ENCODE measurements at places on chromosomes 5 and 9. TPM values are rescaled to one million over a fixed set of nuclear protein-coding genes. Genes with fewer than 3 reads are reported as not detected.

The NADK2 gene
- 21.1 TPM for total RNA-seq

The NEUROG1 gene
- not detected for total RNA-seq

The SPDL1 gene
- 48.6 TPM for total RNA-seq

The PPP1R2B gene
- not detected for total RNA-seq

The MGAT4B gene
- total RNA-seq = 73.7 TPM

The CDH6 gene
- 232 TPM for total RNA-seq

The C5orf58 gene
- total RNA-seq = not detected

The SCGB3A2 gene
- total RNA-seq = not detected

The HRH2 gene
- total RNA-seq = not detected

The STKLD1 gene
- total RNA-seq = 0.28 TPM

The WDR70 gene
- 33.1 TPM for total RNA-seq

The ACTBL2 gene
- total RNA-seq = 1.7 TPM

GRCh38 chr5:22728610-22729009 is 124.5 kb downstream of the CDH12 start:
- no peak for DNase-seq
- H3K27ac ChIP-seq = no peak overlapping the region
- H3K4me3 ChIP-seq = no peak overlapping the region
- H3K27me3 ChIP-seq = no peaks in the 10 kb centered on the region
- H3K36me3 ChIP-seq = no peaks in the 10 kb centered on the region

DNA sequence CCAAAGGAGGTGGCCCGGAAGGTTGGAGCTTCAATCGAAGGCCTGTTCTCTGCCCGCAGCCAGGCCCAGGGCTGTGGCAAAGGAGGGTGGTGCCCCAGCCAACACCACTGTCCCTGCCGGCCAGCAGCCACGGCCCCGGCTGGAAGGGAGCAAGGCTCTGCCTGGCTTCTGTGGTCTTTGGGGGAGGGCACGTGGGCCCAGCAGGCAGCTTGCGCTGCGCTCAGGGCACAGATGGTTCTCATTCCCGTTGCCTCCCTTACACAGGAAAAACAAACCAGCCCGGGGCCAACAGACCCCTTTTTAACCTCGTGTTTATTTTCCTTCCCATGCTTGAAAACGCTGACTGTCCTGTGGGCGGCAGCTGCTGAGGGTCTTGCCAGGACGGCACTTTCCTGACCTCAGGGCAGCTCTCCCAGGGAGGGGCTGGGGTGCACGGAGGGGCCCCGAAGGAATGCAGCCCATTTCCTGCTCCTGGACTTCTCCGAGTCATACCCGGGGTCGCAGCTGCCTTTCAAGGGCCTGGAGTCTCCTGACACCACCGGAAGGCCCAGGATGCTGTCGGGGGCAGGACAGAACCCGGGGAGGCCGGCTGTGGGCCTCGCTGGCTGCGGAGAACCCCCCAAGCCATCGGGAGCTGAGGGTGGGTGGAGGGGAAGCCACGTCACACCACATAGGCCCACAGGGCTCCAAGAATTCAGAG is 1.1 kb upstream of the GPSM1 start:
- H3K4me3 ChIP-seq = no peak overlapping the region
- DNase-seq = peak; percentile 92
- H3K36me3 ChIP-seq = peaks cover 4% of the 10 kb centered on the region
- H3K4me1 ChIP-seq = peaks cover 33% of the 10 kb centered on the region

DNA sequence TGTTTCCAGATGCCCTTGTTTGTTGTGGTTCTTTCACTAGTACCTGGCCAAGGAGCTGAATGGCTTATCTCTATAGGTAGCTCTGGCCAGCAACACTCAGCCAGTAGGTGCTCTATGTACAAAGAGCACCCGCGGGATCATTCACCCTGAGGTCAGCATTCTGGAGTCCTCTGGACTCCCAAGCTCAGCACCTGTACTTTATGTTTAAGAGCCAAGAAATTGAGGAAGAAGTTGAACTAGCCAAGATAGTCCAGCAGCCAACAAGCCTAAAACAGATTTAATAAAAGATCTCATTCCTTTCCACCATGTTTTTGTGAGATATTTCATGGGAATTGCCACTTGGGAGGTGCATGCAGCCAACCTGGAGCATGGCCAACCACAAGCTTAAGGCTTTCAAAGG is 242.6 kb upstream of the PAPPA start:
- H3K27me3 ChIP-seq = no peaks in the 10 kb centered on the region
- H3K27ac ChIP-seq = no peak overlapping the region
- no peaks in the 10 kb centered on the region for H3K36me3 ChIP-seq

GRCh38 chr9:33167972-33168461 is 881 bp upstream of the B4GALT1 start:
- no peak for DNase-seq
- peaks cover 29% of the 10 kb centered on the region for H3K4me1 ChIP-seq
- no peaks in the 10 kb centered on the region for H3K27me3 ChIP-seq
- H3K36me3 ChIP-seq = no peaks in the 10 kb centered on the region
- peak overlapping the region; percentile 90 for H3K27ac ChIP-seq
- H3K4me3 ChIP-seq = peak overlapping the region; percentile 56

DNA sequence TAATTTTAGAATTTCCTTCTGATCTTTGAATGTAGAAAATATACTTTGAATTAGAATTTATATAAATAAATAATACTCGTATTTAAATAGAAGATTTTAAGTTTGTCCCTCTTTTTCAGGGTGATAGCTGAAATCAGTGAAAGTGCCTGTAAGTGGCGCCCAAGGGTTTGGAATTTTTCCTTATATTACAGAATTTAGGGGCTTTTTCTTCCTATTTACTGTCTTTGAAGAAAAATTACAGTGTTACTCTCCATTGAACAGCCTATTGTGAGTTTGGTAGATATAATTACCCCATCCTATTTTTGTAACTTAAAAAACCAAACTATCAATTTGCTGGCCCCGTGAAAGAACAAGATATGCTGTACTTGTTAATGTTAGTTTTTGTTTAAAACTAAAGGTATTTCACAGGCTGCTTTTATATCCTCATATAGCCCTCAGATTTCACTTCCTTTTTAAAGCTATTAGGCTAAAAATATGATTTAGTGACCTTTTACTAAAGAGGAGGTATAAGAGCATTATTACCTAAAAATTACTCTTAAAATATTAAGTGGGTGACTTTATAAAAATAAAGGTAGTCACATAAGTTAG is 3.2 kb downstream of the MAP3K1 start:
- H3K27ac ChIP-seq = peak overlapping the region; percentile 64
- no peaks in the 10 kb centered on the region for H3K36me3 ChIP-seq
- H3K4me3 ChIP-seq = peak overlapping the region; percentile 17
- peaks cover 10% of the 10 kb centered on the region for H3K4me1 ChIP-seq

GRCh38 chr5:140725799-140726471 is 25.7 kb downstream of the ZMAT2 start:
- peak overlapping the region; percentile 38 for H3K4me3 ChIP-seq
- no peaks in the 10 kb centered on the region for H3K36me3 ChIP-seq
- no peaks in the 10 kb centered on the region for H3K4me1 ChIP-seq
- no peaks in the 10 kb centered on the region for H3K27me3 ChIP-seq
- H3K27ac ChIP-seq = no peak overlapping the region

- no peaks in the 10 kb centered on the region for H3K27me3 ChIP-seq
- H3K4me1 ChIP-seq = peaks cover 27% of the 10 kb centered on the region
- peak; percentile 94 for DNase-seq
- H3K36me3 ChIP-seq = peaks cover 28% of the 10 kb centered on the region
- H3K27ac ChIP-seq = peak overlapping the region; percentile 58
Measured at GRCh38 chr5:95761771-95762651, 30.9 kb downstream of the RHOBTB3 start.

DNA sequence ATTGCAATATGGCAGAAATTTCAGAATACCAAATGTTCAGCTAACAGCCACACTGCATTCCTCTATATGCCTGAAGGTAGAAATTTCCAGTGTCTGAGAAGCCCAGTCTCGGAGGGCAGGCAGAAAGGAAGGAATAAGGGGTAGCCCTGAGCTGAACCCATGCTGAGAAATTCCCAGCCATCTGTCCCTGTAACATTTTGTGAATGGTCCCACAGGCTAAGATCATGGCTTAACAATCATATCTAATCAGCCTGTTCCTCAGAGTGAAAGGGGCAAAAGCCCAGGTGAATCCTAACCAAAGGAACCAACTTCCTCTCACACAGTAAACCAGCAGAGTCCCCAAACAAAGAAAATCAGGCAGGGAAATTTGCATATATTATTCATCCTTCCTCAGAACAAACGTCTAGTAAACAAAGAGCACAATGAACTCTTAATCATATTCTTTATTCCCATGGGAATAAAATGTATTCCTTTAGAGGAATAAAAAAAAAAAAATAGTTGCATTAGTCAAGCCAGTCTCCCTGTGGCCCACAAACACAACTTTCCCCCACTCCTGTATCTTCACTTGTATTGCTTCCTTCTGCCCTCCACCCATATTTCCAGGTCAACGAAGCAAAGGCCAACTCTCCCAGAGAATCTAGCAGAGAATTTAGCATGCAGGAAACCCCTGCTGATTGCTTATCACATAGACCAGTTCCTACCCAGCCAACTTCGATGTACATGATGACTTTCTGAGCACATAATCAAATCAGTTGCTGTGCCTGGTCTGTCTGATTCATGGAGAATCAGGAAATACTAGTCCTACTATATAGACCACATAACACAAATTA is 257.6 kb downstream of the FAM114A2 start:
- H3K27ac ChIP-seq = no peak overlapping the region
- H3K36me3 ChIP-seq = no peaks in the 10 kb centered on the region
- no peak overlapping the region for H3K4me3 ChIP-seq
- DNase-seq = no peak

DNA sequence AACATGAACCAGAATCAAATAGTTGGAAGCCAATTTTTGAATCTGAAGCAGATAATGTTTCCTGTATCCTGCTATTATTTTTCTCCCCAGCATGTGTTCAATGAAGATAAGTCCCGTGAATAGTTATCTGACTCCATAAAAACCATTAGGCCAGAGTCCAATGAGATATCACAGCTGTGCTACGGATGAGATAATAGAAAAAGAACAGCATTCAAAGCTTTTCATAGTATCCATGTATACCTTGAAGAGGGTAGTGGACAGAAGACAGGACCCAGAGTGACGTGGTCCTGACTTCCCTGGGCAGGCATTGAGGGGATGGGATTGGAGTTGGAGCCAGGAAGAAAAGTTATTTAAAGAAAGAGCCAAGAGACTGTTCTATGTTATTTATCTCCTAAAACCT is 50.7 kb upstream of the C6 start:
- no peaks in the 10 kb centered on the region for H3K36me3 ChIP-seq
- peaks cover 2% of the 10 kb centered on the region for H3K4me1 ChIP-seq
- no peak for DNase-seq
- no peaks in the 10 kb centered on the region for H3K27me3 ChIP-seq

- no peak for DNase-seq
- peaks cover 1% of the 10 kb centered on the region for H3K4me1 ChIP-seq
- H3K36me3 ChIP-seq = no peaks in the 10 kb centered on the region
- no peak overlapping the region for H3K27ac ChIP-seq
- H3K27me3 ChIP-seq = no peaks in the 10 kb centered on the region
Measured at GRCh38 chr5:57659886-57660285, 177.3 kb upstream of the ACTBL2 start.

GRCh38 chr5:176319827-176320554 is 41.6 kb downstream of the KIAA1191 start:
- H3K27me3 ChIP-seq = no peaks in the 10 kb centered on the region
- H3K27ac ChIP-seq = no peak overlapping the region
- peak; percentile 6 for DNase-seq
- peaks cover 14% of the 10 kb centered on the region for H3K36me3 ChIP-seq

DNA sequence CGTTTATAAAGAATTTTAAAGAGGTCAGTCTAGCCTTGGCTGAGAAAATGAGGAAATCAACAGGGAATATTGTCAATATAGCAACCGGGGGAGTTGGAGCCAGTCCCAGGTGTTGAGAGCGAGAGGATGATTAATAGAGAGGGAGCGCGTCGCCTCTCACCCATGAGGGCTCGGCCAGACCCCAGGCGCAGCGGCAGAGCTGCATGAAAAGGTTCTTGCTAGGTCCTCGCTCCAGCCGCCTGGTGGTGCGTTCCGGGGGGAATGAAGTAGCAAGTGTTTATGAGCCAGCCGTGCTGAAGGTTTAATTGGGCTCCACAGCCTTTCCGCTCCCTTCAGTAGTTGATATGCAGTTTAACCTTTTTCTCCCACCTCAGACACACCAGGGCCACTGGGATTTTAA is 167.3 kb upstream of the IRX1 start:
- H3K36me3 ChIP-seq = no peaks in the 10 kb centered on the region
- no peak overlapping the region for H3K4me3 ChIP-seq
- no peaks in the 10 kb centered on the region for H3K27me3 ChIP-seq
- H3K27ac ChIP-seq = no peak overlapping the region
- no peak for DNase-seq
- H3K4me1 ChIP-seq = no peaks in the 10 kb centered on the region

GRCh38 chr9:106059886-106060285 is 365.5 kb downstream of the TMEM38B start:
- H3K36me3 ChIP-seq = no peaks in the 10 kb centered on the region
- no peaks in the 10 kb centered on the region for H3K4me1 ChIP-seq
- no peak overlapping the region for H3K4me3 ChIP-seq
- H3K27me3 ChIP-seq = no peaks in the 10 kb centered on the region

GRCh38 chr5:150576449-150576949 is 64.0 kb upstream of the SYNPO start:
- no peaks in the 10 kb centered on the region for H3K36me3 ChIP-seq
- DNase-seq = no peak
- H3K27ac ChIP-seq = no peak overlapping the region
- H3K4me1 ChIP-seq = peaks cover 9% of the 10 kb centered on the region

DNA sequence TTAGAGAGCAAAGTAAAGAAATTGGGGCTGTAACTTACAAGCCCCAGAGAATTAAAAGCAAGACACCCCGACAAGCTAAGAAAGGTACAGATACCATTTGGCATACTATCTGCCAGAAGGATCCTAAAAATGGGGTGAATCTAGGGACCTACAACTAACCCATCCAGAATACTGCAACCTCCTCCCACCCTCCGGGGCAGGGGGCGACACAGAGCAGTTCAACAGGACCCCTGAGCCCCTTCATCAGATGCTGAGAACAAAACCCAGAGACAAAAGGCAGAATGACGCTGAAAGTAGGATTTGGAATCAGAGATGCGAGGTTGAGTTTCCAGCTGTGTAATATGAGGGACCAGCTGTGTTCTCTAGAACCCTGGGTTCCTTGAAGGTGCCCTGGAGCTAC is 71.2 kb downstream of the EPB41L4B start:
- no peak overlapping the region for H3K4me3 ChIP-seq
- peaks cover 24% of the 10 kb centered on the region for H3K4me1 ChIP-seq
- H3K36me3 ChIP-seq = no peaks in the 10 kb centered on the region
- H3K27me3 ChIP-seq = no peaks in the 10 kb centered on the region
- no peak overlapping the region for H3K27ac ChIP-seq
- no peak for DNase-seq

- DNase-seq = peak; percentile 69
- H3K4me3 ChIP-seq = no peak overlapping the region
- H3K4me1 ChIP-seq = peaks cover 21% of the 10 kb centered on the region
- no peaks in the 10 kb centered on the region for H3K27me3 ChIP-seq
Measured at GRCh38 chr5:16869821-16870796, 66.0 kb downstream of the MYO10 start.

DNA sequence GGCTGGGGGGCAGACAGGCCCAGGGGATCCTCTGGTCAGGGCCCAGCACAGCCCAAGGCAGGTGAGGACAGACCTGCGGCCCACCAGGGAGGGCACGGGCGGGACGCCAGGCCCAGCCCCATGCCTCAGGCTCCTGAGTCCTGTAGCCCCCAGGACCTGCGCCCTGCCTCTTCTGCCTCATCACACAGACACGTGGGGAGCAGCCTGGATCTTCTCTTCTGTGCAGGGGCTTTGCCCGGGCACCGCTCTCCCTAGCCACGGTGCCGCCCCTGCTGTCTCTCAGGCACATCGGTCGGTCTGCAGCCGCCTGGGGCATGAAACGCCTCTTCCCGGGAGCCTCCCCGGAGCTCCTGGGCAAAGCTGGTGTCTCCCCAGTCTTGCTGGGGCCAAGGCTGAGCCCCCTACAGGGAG is 40.2 kb upstream of the EGFL7 start:
- peaks cover 12% of the 10 kb centered on the region for H3K4me1 ChIP-seq
- no peak overlapping the region for H3K4me3 ChIP-seq
- H3K27ac ChIP-seq = no peak overlapping the region
